HCT116 (cell line): ENCODE measurements at places on chromosomes 2 and 18.
A peak's percentile ranks its signal among the peaks of the same experiment; 100 is the strongest.

GRCh38 chr18:50161597-50162205 is 33.2 kb downstream of the MYO5B start:
- H3K27ac ChIP-seq, result no peak overlapping the region
- peaks cover 27% of the 10 kb centered on the region for H3K4me1 ChIP-seq
- no peaks in the 10 kb centered on the region for H3K27me3 ChIP-seq
- H3K36me3 ChIP-seq, result no peaks in the 10 kb centered on the region
- no peak for DNase-seq

- H3K27me3 ChIP-seq, result no peaks in the 10 kb centered on the region
- H3K4me1 ChIP-seq, result no peaks in the 10 kb centered on the region
- no peaks in the 10 kb centered on the region for H3K36me3 ChIP-seq
Measured at GRCh38 chr2:148764815-148765214, 110.2 kb upstream of the KIF5C start.

GRCh38 chr18:62023536-62023935 is 130.7 kb upstream of the RNF152 start:
- H3K4me1 ChIP-seq, result peaks cover 3% of the 10 kb centered on the region; the same call in 1 of the 2 replicates
- H3K4me3 ChIP-seq, result no peak overlapping the region
- no peak for DNase-seq
- no peaks in the 10 kb centered on the region for H3K27me3 ChIP-seq

GRCh38 chr2:88080545-88080944 is 12.9 kb downstream of the SMYD1 start:
- DNase-seq, result no peak
- H3K36me3 ChIP-seq, result no peaks in the 10 kb centered on the region
- no peaks in the 10 kb centered on the region for H3K4me1 ChIP-seq
- H3K4me3 ChIP-seq, result no peak overlapping the region
- H3K27ac ChIP-seq, result no peak overlapping the region
- no peaks in the 10 kb centered on the region for H3K27me3 ChIP-seq

DNA sequence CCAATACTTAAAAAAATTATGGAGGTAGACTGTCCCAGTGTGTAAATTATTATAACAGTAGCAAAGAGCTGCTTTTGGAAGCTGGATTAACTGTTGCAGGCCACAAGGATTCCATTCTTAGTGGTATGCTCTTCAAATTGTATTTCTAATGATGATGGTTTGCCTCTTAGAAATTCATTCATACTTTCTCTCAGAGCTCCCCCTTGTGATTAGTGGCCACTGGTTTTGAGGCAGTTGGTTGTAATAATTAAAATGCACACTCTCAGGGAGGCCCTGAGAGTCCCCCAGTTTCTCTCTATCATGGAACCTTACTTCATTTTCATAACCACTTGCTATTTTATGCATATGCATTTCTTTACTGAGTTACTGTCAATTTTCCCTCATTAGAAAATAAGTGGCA is 122.5 kb downstream of the PLA2R1 start:
- no peaks in the 10 kb centered on the region for H3K4me1 ChIP-seq
- peak; percentile 6 for DNase-seq
